Dermis blood vessel endothelial cell (primary cell): ENCODE measurements at places on chromosomes 3 and 15. TPM values are rescaled to one million over a fixed set of nuclear protein-coding genes. Genes with fewer than 3 reads are reported as not detected.

DNA sequence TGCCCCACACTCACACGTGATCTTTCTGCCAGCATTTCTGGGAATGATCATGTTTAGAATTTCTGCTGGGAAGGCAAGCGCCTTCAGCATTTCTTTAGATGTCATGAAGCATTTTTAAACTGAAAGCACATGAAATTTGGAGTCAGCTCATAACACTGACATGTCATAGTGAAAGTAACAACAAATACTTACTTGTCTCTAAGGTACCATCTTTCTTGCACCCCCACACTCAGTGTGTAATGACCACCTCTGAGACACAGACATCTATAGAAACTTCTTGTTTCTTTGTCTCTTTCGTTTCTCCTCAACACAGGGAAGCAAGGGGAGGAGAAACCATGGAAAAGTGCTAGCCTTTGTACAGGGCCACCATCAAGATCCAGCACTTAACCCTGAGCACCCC, 171.7 kb downstream of the RORA start:
- no peak for DNase-seq

Gene CGNL1
- 16.3 and 21.1 TPM in 2 replicates for total RNA-seq

- DNase-seq = no peak
Observed at GRCh38 chr3:43239755-43240154, 46.6 kb upstream of the SNRK start.

Gene AMT
- total RNA-seq = 0.28 and 0.68 TPM in 2 replicates

DNA sequence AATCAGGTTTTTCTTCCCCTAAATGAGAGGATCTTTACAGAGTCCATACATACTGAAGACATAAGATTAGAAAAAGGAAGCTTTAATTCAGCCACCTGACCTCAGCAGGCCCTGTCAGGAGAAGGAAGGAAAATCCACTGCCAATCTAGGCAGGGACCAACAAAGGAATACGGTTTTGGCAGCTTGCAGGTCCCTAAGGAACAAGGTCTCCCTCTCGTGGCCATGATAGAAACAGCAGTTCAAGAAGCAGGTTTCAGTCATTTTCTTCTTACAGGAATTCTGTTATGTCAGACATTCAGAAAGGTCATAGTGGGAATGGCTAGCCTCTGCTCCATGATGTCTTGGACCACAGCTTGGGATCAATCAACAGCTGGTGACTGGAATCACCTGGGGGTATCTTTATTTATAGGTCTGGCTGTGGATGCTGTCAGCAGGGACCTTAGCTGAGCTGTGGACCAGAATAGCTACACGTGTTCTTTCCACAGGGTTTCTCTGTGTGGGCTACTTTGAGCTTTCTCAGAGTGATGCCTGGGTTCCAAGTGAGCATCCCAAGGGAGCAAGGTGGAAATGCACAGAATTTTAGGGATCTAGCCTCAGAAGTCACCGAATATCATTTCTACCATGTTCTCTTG, 9.4 kb upstream of the CMSS1 start:
- DNase-seq = peak; percentile 93

Gene BCL2A1
- total RNA-seq = not detected in 2 replicates

DNA sequence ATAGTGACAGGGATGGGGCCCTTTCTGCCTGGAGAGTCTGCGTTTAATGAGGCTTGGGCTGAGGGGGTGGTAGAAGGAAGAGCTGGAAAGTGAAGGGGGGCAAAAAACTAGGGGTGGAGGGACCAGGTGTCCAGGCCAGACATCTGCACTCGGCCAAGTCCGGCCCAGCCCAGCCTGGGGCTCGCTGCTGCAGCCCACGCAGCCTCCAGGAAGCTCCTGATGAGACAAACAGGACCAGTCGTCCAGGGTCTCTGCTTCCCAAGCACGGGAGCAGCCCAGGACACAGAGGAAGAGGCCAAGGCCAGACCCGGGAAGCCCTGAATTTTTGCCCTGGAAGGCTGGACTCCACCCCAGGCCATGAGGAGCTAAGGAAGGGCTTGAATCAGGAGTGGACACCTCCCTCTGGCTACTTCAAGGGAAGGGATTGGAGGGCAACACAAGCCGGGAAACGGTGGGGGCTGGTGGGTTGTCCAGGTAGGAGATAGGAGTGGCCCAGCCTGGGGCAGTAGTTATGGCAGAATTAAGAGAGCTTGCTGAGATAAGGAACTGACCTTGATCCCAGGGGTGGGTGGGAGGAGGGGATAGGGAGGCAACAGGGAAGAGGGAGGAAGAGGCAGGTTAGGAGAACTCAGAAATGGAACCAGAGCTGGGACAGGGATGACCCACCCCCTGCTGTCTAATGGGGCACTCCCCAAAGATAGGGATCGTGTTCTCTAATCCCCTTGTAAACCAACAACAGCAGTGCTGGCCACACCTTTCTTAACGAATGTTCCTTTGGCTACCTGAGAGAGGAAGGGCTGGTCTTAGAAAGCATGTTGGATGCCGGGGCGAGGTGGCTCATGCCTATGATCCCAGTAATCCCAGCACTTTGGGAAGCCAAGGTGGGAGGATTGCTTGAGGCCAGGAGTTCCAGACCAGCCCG, 89.5 kb downstream of the ANP32A start:
- DNase-seq = peak; percentile 33

Gene SYNM
- total RNA-seq = 45.1 and 60.0 TPM in 2 replicates

Gene SELENOT
- 151 and 153 TPM in 2 replicates for total RNA-seq

DNA sequence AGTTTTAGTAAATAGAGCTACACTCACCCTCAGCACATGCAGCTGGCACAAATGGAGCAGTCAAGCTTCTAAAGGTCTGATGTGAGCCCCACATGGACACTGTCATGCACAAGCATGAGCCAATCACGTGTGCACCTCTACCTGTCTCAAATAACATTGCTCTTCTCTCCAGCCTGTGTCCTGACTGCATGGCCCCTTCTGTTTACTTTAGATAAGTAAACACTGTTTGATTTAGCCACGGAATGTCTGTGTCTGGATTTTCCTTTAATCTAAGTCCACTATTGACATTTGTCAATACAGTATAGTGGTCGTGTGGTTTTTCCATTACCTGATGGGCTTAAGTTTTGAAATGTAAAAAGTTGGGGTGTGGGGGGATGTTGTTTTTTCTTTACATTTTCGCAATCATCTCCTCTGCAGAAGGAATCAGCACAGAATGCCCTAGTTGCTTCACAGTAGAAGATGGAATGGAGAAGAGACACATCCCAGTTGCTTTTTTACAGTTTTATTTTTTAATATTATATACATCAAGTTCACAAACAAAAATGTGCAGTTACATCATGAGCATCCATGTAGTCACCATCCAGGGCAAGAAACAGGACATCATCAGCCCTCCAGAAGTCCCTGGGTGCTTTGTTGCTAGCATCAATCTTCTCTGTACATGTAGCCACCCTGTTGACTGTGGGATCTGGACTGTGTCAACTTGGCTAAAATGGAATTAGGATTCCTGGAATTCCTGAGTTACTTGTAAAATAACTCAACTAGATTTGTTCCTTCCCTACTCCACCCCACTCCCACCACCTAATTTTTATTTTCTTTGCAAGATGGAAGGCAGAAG, 146.1 kb downstream of the UACA start:
- DNase-seq = no peak

GRCh38 chr3:147813256-147813655, 404.1 kb downstream of the ZIC1 start:
- peak; percentile 34 for DNase-seq

DNA sequence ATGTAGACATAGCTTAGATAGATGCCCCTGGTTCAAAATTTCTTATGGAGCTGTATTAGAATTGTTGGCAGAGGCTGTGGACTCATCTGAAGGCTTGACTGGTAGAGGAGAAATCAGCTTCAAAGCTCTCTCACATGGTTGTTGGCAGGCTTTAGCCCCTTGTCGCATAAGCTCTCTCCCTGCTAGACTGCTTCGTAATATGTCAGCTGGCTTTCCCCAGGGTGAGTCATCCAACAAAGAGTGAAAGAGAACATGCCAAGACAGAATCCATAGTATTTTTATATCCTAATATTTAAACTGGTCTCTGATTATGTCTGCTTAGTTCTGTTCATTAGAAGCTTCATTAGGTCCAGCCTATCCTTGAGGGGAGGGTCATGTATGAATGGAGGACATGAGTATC, 427.4 kb upstream of the NAALADL2 start:
- no peak for DNase-seq

DNA sequence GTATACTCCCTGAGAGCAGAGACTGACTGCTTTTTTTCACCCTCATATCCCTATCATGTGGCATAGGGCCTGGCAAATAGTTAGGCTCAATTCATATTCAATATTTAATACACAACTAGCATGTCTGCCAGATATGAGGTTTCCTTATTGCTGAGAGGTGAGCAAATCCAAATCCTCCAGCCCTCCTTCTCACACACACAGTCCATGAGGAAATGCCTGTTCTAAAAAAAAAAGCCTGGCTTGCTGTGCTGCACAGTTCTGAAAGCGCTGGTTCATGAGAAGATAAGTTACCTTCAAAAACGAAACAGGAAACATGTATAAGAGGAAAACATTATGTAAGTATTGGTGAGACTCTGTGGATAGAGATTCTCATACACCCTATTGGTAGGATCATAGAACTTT, 15.5 kb upstream of the ACAP2 start:
- peak; percentile 23 for DNase-seq

- DNase-seq = no peak
Observed at GRCh38 chr15:40265355-40265754, 17.5 kb downstream of the ANKRD63 start.

- no peak for DNase-seq
Observed at GRCh38 chr15:59571606-59572005, 40.0 kb upstream of the GCNT3 start.

Gene MYRIP
- 30.0 and 32.2 TPM in 2 replicates for total RNA-seq

- no peak for DNase-seq
Observed at GRCh38 chr3:76096036-76096435, 310.7 kb upstream of the ZNF717 start.

Gene GLDN
- not detected in 2 replicates for total RNA-seq

GRCh38 chr15:44792715-44793114, 56.4 kb downstream of the TRIM69 start:
- no peak for DNase-seq
